Fibroblast of skin of right biceps (primary cell): ENCODE measurements at places on chromosomes 12 and 14.

- peak; percentile 94 for DNase-seq
Observed at GRCh38 chr14:104805326-104805678, 4.4 kb downstream of the ZBTB42 start.

DNA sequence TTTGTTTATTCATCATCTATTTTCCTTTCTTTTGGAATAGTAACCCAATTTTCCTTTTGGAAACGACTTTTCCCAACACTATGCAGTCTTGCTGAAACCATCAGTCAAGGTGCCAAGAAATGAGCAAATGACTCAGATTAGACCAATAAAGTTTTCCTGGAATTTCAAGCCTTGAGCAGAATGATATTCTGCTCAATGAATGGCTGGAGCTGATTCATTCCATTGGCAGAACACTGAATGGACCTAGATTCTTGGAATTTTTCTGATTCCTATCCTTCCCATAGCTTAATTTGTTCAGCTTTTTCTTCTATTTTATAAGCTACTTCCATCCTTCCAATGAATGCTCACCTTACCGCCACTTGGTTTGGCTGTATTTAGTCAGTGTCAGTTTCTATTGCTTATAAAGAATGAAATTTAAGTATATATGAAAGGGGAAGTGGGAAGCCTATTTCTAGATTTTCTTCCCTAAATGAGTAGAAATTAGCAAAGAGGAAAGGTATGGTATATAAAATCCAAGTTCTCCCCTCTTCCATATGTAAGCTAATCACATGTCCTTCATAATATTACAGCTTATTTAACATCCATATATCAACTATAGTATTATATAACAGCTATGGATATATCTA, 89.0 kb downstream of the C14orf39 start:
- DNase-seq, result peak; percentile 3

GRCh38 chr12:32053881-32054624, 52.6 kb upstream of the BICD1 start:
- no peak for DNase-seq

DNA sequence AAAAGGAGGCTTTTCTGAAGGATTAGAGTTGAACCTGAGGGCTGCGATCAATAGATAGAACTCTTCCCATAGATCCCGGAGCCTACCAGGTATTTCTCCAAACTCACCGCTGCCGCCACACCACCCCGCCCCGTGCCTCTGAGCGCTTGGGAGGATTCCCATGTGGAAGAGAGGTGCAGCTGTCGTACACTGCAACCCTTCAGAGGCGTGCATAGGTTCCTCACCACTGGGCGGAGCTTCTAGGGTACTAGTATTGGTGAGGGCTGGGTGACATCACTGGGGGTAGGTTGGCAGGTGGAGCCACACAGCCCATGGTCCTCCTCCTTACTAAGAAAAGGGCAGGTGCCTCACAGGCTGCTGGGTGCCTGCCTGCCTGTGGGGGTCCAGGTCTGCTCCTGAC, 127.0 kb downstream of the TSPAN9 start:
- no peak for DNase-seq

GRCh38 chr12:114774197-114774596, 90.2 kb upstream of the TBX3 start:
- no peak for DNase-seq

DNA sequence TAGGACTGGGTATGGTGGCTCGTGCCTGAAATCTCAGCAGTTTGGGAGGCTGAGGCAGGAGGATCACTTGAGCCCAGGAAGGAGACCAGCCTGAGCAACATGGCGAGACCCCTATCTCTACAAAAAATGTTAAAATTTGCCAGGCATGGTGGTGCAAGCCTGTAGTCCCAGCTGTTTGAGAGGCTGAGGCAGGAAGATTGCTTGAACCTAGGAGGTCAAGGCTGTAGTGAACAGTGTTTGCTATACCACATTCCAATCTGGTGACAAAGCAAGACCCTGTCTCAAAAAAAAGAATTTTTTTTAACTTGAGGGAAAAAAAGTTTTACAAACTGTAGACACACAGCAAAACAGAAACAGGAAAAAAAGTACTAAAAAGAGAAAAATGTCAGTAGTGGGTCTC, 2.3 kb upstream of the MAP3K9 start:
- DNase-seq, result no peak

GRCh38 chr14:76355771-76356170, 20.2 kb upstream of the ESRRB start:
- no peak for DNase-seq

- DNase-seq, result peak; percentile 23
Observed at GRCh38 chr14:69572030-69572840, 2.4 kb downstream of the CCDC177 start.

- DNase-seq, result no peak
Observed at GRCh38 chr12:57839996-57840395, 6.5 kb downstream of the CTDSP2 start.

DNA sequence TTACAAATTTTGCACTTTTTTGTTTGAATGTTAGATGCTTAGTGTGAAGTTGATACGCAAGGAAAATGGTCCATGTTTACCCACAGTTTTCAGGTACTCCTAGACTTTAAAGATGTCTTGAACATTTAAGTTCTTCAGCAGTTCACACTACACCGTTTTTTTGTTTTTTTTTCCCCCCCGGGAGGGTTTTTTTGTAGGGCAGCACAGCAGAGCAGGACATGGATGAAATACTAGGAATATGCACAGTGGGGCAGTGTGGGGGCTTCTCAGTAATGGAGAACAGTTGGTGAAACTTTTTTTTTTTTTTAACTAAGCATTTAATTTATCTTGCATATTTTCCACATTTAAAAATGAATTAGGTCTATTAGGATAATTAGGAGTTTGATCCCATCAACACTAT, 4.9 kb downstream of the RAN start:
- DNase-seq, result no peak

DNA sequence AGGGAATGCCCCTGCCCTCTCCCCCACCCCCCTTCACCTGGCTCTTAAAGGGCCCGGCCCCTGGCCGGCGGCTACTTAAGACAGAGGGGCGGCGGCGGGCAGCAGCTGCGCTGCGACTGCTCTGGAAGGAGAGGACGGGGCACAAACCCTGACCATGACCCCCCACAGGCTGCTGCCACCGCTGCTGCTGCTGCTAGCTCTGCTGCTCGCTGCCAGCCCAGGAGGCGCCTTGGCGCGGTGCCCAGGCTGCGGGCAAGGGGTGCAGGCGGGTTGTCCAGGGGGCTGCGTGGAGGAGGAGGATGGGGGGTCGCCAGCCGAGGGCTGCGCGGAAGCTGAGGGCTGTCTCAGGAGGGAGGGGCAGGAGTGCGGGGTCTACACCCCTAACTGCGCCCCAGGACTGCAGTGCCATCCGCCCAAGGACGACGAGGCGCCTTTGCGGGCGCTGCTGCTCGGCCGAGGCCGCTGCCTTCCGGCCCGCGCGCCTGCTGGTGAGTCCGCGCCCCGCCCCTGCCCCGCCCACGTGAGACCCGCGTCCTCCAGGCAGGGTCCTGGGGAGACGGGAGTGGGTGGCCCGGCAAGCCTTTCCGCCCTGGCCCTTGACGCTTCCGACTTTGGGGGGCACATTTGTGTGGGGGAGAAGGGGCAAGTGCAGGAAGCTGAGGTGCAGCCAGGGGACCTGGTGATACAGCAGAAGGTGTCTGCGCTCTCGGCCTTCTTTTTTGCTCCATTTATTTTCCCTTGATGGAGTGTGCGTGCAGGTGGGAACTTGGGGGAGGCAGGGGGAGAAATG, at the start of gene IGFBP6:
Gene IGFBP6 (plus strand): TSS at position 104 of the 790 bp plus-strand sequence. CDS start 51 bp downstream, at position 155.
- DNase-seq, result peak; percentile 52

GRCh38 chr12:51391283-51392123, at the start of gene GALNT6:
Gene GALNT6 (minus strand): TSS chr12:51391406. CDS start chr12:51379781, 11,625 bp downstream.
- DNase-seq, result no peak

DNA sequence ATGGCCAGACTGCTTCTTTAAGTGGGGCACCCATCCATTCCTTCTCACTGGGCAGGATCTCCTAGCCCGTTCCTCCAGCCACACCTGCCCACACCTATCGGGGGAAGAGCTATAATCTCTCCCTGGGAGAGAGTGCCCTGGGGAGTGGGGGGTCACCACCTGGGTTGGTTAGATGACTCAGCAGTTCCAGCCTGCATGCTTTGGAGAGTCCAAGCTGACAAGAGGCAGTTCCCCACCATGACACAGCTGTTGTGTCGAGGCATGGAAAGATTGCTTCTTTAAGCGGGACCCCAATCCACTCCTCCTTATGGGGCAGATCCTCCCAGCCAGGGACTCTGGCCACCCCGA, 52.6 kb upstream of the PPFIA2 start:
- DNase-seq, result no peak

GRCh38 chr12:27896419-27896990, 76.0 kb downstream of the PTHLH start:
- DNase-seq, result no peak

- DNase-seq, result no peak
Observed at GRCh38 chr12:68447797-68448260, 115.7 kb upstream of the MDM1 start.

DNA sequence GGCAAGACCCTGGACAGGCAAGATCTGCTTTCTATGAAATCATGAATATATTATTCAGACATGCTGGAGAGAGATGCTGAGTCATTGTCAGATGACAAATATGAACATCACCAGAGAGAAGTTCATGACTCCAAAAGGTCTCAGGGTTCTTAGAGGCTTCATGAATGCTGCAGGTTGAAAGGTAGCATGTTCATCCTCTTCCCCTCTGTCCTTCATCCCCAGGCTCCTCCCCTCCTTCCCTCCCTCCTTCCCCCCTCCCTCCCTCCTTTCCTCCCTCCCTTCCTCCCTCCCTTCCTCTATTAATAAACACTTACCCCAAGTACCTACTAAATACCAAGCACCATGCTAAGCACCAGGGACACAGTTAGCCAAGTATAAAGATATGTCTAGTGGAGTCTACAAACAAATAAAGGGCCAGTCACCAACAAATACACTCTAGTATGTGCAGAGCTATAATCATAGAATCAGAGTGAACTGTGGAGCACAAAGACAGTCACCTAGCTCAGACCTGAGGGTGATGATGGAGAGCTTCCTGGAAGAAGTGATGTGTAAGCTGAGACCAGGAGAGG, 46.2 kb downstream of the RPH3A start:
- peak; percentile 67 for DNase-seq

DNA sequence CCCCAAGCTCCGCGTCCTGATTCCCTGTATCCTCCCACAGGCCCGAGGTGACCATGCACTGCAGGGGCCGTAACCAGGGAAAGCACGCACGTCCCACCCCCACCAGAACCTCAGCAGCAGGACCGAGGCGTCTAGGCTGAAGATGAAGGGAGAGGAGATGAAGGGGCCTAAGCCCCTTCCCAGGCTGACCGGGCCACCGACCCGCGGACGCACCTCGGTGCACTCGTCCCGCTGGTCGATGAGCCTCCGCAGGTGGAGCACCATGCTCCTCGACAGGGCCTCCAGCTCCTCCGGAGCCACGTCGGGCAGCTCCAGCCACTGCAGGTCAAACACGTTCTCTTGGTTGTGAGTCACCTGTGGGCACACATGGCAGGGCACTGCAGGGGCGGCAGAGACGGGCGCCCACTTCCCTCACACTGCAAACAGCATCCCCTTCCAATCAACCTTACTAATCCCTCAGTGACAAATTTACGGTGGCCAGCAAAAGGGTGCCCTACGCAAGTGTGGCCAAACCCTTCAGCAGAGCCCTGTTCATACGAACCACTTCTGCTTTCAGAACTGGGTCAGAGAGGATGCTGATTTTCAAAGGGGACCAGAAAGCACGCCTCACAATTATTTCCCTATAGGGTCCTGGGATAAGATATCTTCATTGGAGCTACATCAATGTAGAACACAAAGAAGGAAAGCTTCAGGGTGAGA, 77.8 kb downstream of the CCDC88C start:
- DNase-seq, result no peak

DNA sequence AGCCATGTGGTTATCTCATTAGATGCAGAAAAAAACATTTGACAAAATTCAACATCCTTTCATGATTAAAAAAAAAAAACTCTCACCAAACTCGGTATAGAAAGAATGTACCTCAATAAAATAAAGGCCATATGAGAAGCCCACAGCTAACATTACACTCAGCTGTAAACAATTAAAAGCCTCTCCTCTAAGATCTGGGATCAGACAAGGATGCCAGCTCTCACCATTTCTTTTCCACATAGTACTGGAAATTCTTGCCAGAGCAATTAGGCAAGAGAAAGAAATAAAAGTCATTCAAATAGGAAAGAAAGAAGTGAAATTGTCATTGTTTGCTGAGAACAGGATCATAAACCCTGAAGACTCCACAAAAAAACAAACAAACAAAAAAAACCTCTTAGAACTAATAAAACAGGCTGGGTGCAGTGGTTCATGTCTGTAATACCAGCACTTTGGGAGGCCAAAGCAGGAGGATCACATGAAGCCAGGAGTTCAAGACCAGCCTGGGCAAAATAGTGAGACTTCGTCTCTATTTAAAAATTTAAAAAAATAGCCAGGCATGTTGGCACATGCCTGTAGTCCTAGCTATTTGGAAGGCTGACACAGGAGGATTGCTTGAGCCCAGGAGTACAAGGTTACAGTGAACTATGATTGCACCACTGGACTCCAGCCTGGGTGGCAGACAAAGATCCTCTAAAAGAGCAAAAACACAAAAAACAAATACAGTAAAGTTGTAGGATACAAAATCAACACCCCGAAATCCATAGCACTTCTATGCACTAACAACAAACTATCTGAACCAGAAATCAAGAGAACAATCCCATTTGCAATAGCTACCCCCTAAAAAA, 114.4 kb downstream of the FOXA1 start:
- DNase-seq, result no peak

DNA sequence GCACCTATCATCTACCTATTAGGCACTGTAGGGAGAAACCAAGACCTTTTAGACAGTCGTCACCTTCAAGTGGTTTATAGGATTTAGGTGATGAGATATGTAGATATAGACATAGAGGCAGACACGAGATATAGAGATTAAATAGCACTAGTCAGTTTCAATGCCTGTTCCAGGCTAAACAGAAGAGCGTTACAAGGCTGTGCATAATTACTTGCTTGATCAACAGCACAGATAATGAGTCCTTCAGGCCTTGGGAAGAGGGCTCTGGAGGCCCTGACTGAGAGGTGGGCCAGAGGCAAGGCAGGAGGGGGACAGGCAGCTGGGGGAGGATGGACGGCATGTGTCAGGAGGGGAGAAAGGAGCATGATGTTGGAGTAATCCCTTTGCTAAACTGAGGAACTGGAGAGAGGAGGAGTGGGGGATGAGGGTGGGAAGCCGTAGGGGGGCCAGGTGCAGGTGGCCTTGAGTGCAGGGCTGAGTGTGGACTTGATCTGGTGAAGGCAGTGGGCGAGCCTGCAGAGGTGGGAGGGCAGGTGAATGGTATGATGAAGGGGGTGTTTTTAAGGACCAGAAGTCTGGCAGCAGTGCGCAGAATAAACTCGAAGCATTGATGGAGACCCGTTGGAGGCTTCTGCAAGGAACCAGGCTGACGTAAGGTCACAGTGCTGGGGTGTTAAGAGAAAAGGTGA, 43.9 kb upstream of the ATP23 start:
- no peak for DNase-seq

- DNase-seq, result no peak
Observed at GRCh38 chr14:100618318-100618693, 31.1 kb upstream of the BEGAIN start.

- no peak for DNase-seq
Observed at GRCh38 chr14:74956280-74957072, 1.1 kb upstream of the PGF start.
